ENCODE measurements at places on chromosomes 2 and 18.

DNA sequence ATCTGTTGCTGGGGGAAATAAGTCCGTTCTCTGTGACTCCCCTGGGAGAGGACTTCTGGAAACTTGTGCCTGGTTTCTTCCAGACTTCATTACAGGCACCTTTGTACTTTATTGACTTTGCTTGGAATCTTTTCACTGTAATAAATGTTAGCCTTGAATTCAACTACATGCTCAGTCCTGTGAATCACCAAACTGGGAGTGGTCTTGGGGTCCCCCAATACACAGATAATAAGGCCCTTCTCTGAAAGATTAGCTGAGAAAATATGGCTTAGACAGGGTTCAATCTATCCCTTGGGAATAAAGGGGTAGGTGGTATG is 48.7 kb upstream of the KIDINS220 start:
- no peak for DNase-seq

DNA sequence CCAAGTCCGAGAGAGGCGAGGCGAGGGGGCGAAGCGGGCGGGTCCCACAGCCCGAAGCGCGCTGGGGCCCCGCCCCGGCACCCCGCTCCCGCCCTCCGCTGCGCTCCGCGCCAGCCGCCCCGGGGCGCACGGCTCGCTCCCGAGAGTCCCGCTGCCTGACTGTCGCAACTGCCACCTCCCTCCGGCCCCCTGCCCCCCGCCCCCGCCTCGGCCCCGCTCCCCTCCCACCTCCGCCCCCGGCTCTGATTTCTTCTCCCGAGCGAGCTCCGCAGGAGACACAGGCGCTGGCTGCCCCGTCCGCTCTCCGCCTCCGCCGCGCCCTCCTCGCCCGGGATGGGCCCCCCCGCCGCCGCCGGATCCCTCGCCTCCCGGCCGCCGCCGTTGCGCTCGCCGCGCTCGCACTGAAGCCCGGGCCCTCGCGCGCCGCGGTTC is at the start of gene WNT6:
Gene WNT6 (plus strand): TSS at position 250 of the 432 bp plus-strand sequence. CDS start 233 bp downstream, outside the sequence.
- DNase-seq = no peak

DNA sequence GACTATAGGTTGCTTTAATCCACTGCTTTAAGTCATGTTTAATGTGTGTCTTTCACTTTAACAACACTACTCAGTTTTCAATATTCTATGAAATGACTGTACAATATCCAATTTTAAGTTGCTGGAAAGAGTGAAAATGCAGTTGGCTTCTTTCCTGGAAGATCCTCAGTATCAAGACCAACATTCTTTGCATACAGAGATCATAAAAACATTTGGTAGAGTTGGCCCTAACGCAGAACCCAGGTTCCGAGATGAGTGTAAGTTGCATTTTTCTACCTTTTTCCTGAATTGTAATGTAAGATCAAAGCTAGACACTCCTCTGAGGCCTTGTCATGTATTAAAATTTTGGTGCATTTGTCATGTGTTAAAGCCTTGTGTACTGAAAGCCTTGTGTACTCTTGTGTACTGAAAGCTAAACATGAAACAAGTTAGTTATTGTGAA is 42.9 kb upstream of the TNFRSF11A start:
- no peak for DNase-seq

GRCh38 chr2:30436859-30437435 is 10.1 kb upstream of the LCLAT1 start:
- no peak for DNase-seq

DNA sequence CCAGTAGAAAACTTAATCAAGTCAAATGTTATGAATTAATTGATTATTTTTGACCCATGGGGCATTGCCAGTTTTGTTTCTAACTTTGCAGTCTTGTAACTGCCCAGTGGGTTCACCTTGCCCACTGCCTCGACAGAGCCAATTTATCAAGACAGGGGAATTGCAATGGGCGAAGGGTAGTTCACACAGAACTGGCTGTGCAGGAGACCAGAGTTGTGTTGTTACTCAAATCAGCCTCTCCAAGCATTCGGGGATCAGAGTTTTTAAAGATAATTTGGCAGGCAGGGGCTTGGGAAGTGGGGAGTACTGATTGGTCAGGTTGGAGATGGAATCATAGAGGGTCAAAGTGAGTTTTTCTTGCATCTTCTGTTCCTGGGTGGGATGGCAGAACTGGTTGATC is 168.5 kb upstream of the COPS8 start:
- DNase-seq = no peak

- DNase-seq = no peak
Observed at GRCh38 chr18:74316257-74317170, 875 bp downstream of the C18orf63 start.

GRCh38 chr2:77363277-77363676 is 158.9 kb downstream of the LRRTM4 start:
- DNase-seq = no peak

DNA sequence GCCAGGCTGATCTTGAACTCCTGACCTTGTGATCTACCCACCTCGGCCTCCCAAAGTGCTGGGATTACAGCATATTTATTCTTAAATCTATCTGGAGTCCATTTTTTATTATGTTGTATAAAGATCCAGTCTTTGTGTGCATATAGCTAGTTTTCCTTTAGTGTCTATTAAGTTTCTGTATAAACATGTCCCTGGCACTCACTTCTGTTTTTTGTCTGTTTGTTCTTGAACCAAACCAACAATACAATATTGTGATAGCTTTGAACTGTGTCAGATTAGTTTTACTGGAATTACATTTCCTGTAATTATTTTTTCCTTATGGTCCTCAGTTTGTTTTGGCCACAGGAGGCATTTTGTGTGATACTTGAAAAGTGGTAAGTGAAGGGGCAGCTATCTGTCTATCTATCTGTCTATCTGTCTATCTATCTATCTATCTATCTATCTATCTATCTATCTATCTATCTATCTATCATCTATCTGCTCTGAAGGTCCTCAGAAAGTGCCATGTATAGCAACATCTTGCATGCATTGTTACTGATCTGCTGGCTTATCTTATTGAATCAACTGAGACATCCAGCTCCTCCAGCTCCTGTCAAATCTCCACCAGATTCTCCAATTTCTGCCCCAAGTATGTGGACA is 70.9 kb upstream of the ACVR1 start:
- no peak for DNase-seq

DNA sequence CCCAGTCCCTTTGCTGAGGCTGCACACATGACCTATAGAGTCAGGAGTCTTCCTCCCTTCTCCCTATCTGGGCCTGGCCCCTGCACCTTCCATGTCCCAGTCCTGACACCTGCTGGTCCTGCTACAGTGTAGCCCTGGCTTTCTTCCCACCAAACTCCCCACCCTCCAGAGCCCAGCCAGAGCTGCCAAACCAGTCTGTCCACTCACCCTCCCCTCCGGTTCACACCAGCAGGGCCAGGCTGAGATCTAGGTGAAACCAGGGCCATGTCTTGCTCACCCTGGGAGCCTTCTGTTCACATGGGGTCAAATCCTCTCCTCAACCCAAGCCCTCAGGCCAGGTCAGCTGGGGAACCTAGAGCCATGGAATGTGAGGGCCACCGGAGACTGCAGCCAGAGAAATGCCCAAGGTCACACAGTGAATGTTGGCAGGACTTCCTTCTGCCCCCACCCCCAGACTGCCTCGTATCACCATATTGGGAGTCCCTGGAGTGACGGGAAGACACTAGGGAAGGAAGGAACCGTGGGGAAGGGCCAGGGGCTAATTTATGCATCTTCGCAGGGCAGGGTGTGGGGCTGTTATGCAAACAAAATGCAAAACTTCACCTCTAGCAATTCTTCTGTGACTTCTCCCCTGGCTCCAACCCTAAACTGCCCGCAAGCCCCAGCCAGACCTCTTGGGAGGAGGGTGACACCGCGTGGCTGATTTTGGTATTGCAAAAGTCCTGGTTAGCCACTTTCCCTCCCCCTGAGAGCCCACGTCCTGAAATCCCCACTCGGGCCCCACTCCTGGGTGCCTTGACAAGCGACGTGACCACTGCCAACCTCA is 14.6 kb downstream of the TNS1 start:
- DNase-seq = peak; percentile 51
